ENCODE measurements at places on chromosomes 4 and X.

- no peak for DNase-seq
These were observed 94.1 kb downstream of the RNF150 start for GRCh38 chr4:141039156-141039555.

- no peak for DNase-seq
These were observed 611.0 kb upstream of the PABPC4L start for GRCh38 chr4:134812611-134813010.

GRCh38 chr4:34633241-34633640 lies 1611.1 kb downstream of the ARAP2 start:
- DNase-seq = peak; percentile 4

DNA sequence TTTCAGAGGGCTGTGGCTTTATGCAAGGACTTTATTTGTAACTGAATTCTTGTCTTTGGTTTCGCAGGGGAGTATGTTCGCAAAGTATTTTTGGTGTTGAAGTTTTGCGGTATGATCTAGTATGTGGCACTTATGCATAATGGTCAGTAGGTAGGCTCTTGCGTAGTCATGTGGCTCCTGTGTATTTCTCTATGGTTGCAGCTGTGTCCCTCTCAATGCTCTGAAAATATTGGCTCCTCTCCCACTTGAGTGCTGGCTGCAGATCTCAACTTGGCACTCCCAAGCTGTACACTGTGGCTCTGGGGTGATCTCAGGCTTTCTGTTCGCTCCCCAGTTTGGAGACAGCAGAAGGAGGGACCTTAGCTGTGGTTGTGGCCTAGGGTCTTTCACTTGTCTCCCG lies 24.8 kb downstream of the ARMCX5 start:
- no peak for DNase-seq

DNA sequence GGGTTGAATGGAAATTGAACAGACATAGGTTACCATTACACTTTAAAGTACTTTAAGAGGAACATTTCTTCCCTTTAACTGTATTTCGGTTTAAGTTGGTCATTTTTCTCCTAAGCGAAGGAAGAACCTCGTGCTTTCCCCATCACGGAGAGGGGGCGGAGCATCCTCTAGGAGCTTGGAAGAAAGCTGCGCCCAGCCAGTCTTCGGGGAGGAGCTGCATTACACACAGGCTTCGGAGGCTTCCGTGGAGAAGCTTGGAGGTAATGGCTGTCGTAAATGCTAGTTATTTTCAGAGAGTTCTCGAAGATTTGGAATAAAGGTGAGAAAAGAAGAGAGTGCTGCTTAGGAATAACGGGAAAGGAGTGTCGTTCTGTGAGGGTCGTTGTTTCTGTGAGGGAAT lies at the start of gene PWWP3B:
Gene PWWP3B (plus strand): TSS at position 199 of the 400 bp plus-strand sequence. CDS start 37,128 bp downstream, outside the sequence.
- DNase-seq = no peak

DNA sequence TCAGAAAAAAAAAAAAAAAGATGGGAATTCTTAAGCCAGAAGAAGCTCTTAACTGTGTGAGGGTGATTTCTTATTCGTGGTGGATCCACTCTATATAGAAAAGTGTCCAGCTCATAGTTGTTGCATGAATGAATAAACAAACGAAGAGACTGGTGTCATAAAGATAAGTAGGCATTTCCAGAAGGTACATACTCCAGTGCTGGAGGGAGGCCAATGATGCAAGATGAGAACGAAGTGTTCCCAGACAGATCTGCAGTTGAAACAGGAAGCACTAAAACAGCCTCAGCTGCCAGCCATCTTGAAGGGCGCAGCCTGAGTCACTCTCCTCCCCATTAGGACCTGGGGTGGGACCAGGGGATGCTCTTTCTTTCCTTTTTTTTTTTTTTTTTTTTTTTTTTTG lies 47.4 kb upstream of the HOPX start:
- DNase-seq = peak; percentile 50

DNA sequence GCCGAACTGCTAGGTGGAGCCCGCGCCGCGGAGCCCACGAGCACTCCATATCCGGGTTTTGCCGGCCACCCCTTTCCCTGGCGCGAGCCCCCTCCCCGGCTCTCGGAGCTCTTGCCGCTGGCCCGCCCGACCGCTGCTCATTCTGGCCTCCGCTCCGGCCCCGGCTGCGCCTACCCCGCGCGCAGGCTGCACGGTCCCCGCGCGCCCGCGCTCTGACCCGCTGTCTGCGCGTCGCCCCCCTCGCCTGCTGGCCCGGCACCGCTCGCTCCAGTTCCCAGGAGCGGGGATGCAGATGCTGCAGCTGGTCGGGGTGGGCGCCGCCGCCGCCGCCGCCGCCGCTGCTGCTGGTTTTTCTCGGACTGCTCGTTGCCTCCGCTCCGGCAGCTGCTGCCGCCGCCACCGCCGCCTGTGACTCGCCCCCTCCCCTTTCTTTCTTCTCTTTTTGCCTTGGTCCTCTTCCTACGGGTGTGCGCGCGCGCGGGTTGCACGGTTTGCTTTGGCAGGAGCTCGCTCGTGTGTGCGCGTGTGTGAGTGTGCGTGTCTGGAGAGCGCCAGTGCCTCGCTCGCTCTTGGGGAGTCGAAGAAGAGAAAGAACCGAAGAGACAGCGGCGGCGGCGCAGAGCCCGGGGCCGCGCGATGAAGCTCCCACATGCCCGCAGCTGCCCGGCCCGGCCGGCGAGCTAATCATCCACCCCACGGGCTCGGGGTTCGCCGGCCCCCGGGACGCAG lies at the start of gene ADGRL3:
Gene ADGRL3 (plus strand): TSS at position 140 of the 729 bp plus-strand sequence.
- no peak for DNase-seq

DNA sequence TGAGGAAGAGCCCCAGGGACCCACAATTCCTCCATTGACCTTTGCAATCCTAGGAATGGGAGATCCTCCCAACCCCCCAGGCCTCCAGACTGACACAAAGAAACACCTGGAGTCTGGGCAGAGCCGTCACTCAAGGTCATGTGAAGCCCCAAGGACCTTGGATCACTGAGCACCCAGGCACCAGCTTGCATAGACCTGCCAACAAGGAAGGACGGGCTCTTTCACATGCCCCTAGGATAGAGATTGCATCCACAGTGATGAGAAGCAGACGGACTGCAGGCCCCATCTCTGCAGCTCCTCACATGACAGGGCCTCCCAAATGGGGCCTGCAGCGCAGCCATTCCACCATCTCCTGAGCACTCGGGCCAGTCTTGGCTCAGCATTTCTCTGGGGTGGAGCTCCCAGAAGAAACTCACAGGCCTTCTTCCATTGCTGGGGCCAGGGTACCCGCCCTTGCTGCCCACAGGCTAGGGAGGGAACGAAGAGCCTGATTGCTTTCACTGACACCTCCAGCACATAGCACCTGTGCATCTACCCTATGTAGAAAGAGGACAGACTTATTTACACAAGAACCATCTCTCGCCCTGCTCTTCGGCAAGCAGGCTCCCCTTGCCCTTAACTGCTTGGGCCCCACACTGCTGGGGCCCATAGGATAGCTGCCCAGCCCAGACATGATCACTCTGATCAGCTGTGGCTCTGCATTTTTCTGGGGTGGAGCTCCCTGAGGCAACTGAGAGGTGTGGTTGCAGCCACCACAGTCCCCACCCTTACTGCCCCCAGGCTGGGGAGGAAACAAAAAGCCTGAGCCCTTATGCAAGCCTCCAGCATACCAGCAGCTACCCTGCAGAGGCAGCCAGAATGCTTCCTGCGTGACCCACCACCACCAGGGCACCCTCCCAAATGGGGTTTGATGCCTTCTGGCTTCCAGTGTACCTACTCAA lies 185.7 kb upstream of the ZCCHC13 start:
- DNase-seq = no peak

GRCh38 chr4:142365391-142365790 lies 480.7 kb downstream of the INPP4B start:
- DNase-seq = no peak

All from fibroblast of skin of left biceps (primary cell).